Naive B cell (primary cell): ENCODE measurements at places on chromosomes 1 and 21.

- DNase-seq = no peak
Measured at GRCh38 chr1:234887016-234887900, 241.4 kb downstream of the TOMM20 start.

GRCh38 chr1:64530969-64531692, 61.2 kb downstream of the CACHD1 start:
- no peak for DNase-seq

DNA sequence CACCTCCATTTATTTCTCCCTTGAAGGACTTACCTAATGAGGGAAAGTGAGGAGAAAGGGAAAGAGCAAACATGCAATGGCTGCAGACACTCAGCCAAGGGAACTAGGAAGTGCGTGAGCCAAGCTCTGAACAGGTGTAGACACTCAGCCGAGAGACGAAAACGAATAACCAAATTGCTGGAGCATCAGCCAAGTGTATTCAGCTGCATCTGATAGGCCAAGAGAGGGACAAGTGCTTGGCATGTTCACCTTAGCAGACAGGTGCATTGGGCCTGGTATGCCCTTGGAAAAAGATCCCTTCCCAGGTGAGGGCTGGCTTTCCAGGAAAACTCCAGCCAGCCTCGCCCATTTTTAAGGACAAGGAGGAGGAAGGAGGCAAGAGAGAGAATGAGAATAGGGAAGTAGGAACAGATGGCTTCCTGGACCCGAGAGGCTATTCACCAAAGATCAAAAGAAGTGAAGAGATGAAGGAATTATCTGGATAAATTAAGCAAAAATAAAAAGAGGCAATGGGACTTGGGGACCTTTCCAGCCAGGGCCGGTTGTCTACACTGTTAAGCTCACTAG, 184.7 kb downstream of the TOMM20 start:
- DNase-seq = peak; percentile 19

GRCh38 chr1:246711548-246712003, 12.6 kb upstream of the SCCPDH start:
- no peak for DNase-seq

DNA sequence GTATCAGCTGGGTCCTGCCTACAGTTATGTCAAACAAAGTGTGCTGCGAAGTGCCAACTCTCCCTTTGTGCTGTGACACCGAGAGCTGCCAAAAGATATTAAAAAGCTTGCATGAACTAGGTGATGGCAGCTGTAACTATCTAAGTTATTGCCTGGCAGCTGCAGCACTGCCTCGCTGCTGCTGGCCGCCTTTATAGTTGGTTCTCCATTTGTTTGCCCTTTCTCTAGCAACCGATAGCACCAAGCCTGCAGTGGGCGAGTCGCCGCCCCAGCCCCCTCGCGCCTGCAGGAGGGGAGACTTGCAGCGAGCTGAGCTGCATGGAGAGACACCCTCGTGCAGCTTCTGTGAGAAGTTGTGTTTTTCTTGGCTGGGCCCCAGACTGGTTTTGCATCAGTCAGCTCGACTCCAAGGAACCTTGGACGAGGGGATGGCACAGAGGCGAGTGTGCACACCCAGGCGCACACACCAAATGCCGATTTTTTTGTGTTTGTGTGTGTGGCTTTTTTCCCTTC, 330.6 kb downstream of the RPS6KC1 start:
- DNase-seq = no peak

DNA sequence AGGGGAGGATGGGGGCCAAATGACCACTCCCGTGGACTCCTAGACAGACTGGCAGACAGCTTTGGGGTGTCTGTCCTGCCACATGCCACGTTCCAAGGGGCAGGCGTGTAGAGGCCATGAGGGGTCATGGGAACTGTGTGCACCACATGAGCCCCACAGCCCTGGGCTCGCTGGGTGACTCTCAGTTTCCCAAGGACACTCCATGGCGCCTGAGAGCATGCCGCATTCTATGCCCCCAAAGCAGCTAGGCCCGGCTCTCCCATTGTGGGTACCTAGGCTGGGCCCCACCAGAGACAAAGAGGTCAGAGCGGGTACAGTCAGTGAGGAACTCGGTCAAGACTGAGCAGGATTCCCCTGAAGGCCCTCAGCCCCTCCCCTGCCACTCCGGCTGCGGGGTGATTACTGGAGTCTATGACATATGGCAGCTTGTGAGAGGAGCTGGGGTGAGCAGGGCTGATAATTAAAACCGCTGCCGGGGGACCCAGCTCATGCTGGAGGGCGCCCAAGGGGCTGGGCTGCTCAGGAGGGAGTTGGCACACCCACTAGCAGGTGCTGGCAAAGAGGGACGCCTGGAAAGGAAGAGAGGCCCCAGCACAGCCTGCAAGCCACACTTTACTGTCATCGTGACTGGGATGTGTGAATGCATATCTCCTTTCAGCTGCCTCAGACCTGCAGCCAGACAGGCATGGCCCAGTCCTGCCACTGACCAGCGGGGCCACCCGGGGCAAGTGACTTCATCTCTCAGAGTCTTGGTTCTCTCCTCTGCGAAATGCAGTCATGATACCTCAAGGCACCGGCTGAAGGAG, 8.4 kb downstream of the LRP8 start:
- no peak for DNase-seq

GRCh38 chr1:214777364-214777763, 174.4 kb downstream of the CENPF start:
- DNase-seq = no peak

- DNase-seq = no peak
Measured at GRCh38 chr1:69750638-69751037, 182.9 kb downstream of the LRRC7 start.

GRCh38 chr21:32921632-32922230, 104.0 kb upstream of the OLIG2 start:
- DNase-seq = peak; percentile 30

DNA sequence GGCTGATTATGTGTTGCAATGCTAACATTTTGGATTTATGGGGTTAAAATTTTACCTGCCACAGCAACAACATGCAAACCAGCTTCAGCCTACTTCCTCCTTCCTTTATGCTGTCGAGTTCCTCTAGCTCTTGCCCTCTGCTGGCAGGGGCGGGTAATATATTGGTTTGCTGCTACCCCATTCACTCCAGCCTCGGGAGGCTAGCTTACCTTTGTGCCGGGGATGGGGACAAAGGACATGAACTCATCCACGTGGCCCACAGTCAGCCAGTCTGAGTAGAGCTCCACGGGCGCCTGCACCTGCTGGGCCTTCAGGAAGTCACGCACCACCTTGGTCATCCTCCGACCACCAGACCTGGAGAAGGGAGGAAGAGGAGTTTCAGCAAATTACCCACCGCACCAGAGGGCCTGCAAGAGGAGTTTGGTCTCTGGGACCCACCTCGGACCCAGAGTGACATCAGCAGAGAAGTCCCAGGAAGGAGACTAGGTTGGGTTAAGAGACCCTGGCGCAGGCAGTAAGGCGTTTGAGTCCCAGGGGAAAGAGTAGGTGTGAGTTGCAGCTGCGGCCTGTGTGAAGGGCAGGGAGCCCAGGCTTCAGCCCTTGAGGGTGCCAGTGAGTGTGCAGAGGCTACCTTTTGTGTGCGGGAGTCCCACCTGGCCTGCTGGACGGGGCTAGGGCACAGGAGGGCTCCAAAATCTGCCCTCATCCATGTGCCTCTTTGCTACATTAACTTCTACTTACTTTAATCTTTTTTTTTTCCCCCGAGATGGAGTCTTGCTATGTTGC, 21.8 kb upstream of the SDHB start:
- no peak for DNase-seq

DNA sequence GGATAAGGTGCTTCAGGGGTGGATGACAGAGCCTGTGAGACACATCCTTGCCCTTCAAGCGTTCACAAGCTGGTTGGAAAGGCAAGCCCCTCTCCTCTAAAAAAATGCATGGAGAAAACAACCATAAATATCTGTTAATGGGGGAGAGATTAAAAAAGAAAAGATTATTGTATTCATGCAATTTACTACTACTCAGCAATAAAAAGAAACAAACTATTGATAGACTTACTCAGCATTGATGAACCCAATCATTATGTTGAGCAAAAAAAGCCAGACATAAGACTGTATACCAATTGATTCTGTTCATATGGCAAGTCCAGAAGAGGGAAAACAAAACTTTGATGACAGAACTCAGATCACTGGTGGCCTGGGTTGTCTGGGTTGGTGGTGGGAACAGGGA, 138.7 kb upstream of the IRF2BP2 start:
- no peak for DNase-seq

GRCh38 chr21:42143111-42143510, 72.0 kb downstream of the UMODL1 start:
- no peak for DNase-seq

DNA sequence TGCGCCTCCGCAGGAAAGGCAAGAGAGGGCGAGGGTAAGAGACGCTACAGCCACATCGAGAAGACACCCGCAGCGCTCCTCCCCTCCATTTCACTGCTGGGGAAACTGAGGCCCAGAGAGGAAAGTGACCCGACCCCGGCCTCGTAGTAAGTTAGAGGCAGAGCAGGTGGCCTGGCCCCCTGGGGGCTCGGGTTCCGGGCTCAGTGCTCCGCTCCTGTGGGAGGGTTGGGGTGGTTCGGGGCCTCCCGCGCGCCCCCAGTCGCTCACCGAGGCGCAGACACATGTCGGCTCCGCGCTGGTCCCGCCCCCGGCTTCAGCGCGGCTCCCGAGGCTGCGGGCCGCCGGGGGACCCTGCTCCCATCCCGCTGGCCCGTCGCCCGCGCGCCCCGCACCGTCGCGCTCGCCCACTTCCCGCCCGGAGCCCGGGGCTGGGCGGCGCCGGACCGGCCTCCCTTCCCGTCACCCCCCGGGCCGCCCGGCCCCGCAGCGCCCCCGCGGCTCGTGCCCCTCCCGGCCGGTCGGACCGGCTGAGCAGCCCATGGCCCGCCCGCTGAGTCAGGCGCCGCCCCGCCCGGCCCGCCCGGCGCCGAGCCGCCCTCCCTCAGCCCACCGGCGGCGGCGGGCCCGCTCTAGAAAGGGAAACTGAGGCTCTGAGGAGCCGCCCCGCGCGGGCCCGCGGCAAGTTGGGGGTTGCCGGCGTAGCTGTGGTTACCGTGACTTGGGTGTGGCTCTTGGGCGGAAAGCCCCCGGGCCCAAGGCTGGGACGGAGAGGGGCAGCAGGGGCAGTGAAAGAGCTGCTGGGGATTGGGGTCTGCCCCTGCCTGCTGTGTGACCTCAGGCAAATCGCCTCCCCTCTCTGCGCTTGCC, at the start of gene TMEM54:
TSS of gene TMEM54 (minus strand) at position 434 of the 867 bp plus-strand sequence. CDS start at position 283, 151 bp downstream.
- no peak for DNase-seq

DNA sequence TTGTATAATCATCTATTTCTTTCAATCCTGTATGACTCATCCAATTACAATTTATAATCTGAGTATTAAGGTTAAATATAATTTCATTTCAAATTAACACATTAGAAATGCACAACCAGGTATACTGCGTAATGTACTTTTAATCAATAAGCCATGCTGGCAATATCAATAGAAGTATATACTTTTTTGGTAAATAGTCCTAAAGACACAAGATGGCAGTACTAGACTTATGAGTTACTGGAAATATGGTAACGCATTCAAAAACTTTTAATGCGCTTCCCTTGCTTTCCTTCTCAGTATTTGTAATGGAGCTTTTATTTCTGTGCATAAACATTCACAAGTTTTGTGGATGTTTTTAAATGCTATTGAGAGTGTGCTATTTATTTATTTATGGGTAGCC, 1162.0 kb upstream of the TMPRSS15 start:
- DNase-seq = no peak

GRCh38 chr1:234763367-234763766, 153.4 kb upstream of the IRF2BP2 start:
- no peak for DNase-seq

- no peak for DNase-seq
Measured at GRCh38 chr1:192126030-192126619, 32.1 kb upstream of the RGS18 start.

DNA sequence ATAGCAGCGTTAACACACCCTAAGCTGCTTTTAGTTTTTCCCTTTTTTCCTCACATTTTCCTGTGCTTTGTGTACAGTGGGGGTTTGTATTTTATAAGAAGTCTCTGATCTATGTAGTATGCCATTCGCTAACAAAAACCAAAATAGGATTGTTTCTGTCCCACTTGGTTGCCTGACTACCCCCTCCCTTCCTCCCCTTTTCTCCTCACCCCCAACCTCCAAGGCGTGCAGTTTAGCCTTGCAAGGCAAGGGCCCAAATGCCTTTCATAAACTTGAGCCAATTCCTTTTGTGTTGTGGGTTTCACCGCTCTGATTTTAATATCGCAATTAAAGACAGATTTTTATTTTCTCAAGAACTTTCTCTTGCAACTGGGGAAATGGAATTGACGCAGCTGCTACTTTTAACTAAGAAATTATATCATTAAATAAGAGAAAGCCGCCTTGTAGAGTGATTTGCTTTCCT, 276.9 kb downstream of the TM2D1 start:
- DNase-seq = no peak

- no peak for DNase-seq
Measured at GRCh38 chr1:165218731-165219130, 137.8 kb downstream of the LMX1A start.

DNA sequence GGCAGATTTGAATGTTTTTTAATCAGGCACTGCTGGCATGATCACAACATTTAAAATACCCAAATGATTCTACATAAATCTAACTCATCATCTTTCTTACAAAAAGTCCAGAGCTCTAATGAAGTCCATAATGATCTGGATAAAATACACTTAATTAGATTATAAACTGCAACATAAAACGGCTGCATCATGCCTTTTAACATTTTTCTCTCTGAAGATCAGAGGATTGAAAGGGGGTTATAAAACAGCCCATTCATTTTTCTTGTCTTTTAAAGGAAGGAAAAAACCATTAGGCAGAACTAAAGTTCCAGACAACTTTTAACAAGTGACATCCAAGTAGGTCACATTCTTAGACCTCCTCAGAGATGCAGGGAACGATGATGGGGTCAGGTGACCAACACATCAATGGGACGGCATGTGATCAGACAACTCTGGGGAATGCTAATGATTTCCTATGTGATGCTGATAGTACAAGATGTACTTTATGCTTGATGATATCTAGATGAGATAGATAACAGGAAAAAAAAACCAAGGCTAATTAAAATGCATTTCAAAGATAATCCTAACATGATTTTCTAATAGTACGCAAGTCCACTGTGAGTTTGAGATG, 455.1 kb downstream of the SMYD3 start:
- DNase-seq = no peak
